ENCODE measurements at places on chromosomes 7 and 10.
A peak's percentile ranks its signal among the peaks of the same experiment; 100 is the strongest.

- peak overlapping the region; percentile 22 for H3K4me3 ChIP-seq
- H3K27ac ChIP-seq: no peak overlapping the region
- H3K36me3 ChIP-seq: no peaks in the 10 kb centered on the region
- no peaks in the 10 kb centered on the region for H3K27me3 ChIP-seq
- peaks cover 15% of the 10 kb centered on the region for H3K4me1 ChIP-seq
- no peak for DNase-seq
Observed at GRCh38 chr10:11871466-11871865, 48.3 kb downstream of the PROSER2 start.

DNA sequence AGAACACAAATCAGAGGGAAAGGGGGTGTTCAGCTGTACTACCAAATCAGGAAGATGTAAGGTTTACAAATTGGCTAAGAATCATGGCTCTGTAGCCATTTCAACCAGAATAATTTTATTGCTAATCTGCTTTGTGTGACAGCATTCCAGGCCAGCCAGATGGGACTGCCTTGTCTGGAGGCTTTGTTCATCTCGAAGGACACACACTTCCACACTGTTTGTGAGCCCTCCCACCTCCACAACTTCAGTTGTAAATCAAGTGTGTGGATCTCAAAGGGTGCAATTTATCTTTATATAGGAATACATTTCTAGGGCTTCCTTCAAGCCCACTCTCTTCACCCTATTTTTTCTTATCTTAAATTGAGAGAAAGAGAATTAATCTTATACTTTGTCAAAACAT is 6.9 kb upstream of the OIT3 start:
- no peak overlapping the region for H3K27ac ChIP-seq
- H3K27me3 ChIP-seq: no peaks in the 10 kb centered on the region
- H3K36me3 ChIP-seq: peaks cover 6% of the 10 kb centered on the region
- H3K4me1 ChIP-seq: no peaks in the 10 kb centered on the region

GRCh38 chr10:99290306-99290705 is 38.9 kb upstream of the CNNM1 start:
- H3K4me1 ChIP-seq: no peaks in the 10 kb centered on the region
- H3K27ac ChIP-seq: no peak overlapping the region
- H3K4me3 ChIP-seq: no peak overlapping the region

GRCh38 chr7:15508258-15508657 is 53.6 kb downstream of the AGMO start:
- no peak for DNase-seq
- no peak overlapping the region for H3K27ac ChIP-seq
- H3K4me1 ChIP-seq: no peaks in the 10 kb centered on the region
- no peaks in the 10 kb centered on the region for H3K27me3 ChIP-seq

DNA sequence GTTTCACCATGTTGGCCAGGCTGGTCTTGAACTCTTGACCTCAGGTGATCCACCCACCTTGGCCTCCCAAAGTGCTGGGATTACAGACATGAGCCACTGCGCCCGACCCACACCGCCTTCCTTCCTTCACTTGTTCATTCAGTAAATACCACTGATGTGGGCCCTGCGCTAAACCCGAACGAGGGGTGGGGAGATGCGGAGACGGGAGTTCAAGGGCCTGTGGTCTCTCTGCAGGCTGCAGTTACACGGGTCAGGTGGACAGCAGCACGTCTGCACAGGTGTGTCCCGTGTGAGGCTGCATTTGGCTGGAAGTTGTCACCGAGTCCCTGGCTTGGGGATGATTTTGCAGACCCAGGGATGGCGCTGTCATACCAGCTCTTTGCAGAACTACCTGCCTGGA is 38.1 kb downstream of the COL26A1 start:
- H3K4me1 ChIP-seq: no peaks in the 10 kb centered on the region
- H3K36me3 ChIP-seq: no peaks in the 10 kb centered on the region
- H3K4me3 ChIP-seq: no peak overlapping the region
- no peak for DNase-seq
- H3K27ac ChIP-seq: no peak overlapping the region

GRCh38 chr7:98286093-98286539 is 4.6 kb downstream of the BRI3 start:
- no peak overlapping the region for H3K4me3 ChIP-seq
- peaks cover 40% of the 10 kb centered on the region for H3K4me1 ChIP-seq
- H3K27ac ChIP-seq: no peak overlapping the region
- no peaks in the 10 kb centered on the region for H3K36me3 ChIP-seq
- no peaks in the 10 kb centered on the region for H3K27me3 ChIP-seq

DNA sequence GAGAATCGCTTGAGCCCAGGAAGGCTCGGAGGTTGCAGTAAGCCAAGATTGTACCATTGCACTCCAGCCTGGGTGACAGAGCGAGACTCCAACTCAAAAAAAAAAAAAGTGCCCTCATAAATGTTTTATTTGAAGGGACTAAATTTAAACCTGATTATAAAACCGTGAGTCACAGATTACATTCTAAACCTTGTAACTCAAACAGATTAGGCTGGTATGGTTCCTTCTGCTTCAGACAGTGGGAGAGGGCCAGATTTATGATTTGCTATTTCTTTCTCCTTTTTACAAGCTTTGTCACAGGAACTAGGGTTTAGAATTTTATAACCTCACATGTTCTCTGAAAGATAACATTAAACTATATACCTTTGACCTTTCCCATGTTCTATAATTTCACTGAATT is 801.2 kb upstream of the ZWINT start:
- H3K4me1 ChIP-seq: no peaks in the 10 kb centered on the region
- no peaks in the 10 kb centered on the region for H3K36me3 ChIP-seq
- no peak overlapping the region for H3K27ac ChIP-seq
- H3K27me3 ChIP-seq: no peaks in the 10 kb centered on the region
- no peak for DNase-seq
- H3K4me3 ChIP-seq: no peak overlapping the region

GRCh38 chr7:2643386-2644219 is 11.8 kb downstream of the TTYH3 start:
- no peak overlapping the region for H3K27ac ChIP-seq
- no peaks in the 10 kb centered on the region for H3K27me3 ChIP-seq
- H3K36me3 ChIP-seq: no peaks in the 10 kb centered on the region
- no peak for DNase-seq
- H3K4me3 ChIP-seq: no peak overlapping the region
- H3K4me1 ChIP-seq: peaks cover 17% of the 10 kb centered on the region

DNA sequence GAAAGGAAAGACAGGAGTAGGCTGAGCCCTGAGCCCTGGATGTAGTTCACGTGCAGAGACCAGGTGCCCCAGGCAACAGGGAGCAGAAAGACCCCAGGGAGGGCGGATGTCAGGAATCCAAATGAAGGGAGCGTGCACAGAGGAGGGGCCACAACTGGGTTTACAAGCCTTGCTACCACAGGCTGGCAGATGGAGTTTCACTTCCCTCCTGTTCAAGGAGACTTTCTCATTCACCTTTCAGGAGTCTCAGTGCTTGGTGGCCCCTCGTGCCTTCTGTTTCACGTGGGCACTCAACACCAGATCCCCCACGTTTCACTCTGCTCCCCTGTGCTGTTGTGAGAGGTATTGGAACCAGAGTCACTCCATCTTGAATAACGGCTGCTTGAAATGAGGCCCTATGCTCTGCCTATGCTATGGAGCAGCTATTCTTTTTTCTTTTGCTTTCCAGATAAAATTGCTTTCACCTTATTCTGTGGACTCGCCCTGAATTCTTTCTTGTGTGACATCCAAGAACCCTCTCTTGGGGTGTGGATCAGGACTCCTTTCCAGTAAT is 601.4 kb upstream of the IGFBP3 start:
- no peak for DNase-seq
- H3K27ac ChIP-seq: no peak overlapping the region
- no peaks in the 10 kb centered on the region for H3K36me3 ChIP-seq
- no peaks in the 10 kb centered on the region for H3K4me1 ChIP-seq

DNA sequence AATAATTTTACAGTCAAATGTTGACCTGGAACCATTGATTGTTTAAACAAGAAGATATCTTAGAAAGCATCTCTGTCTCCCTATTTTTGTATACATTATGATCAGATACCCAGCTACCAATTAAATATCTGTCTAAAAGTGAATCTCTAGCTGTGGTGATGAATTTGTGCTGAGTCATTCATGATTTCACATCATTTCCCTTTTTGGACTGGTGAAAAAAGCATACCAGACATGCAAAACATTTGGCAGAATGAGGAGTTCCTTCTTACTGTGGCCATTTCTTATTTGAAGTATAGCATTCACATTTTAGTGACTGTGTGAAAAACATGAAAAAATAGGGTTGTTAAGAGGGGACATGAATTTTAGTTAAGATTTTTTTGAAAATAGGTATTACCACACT is 98.0 kb upstream of the GATA3 start:
- no peak for DNase-seq
- H3K4me1 ChIP-seq: no peaks in the 10 kb centered on the region
- no peaks in the 10 kb centered on the region for H3K36me3 ChIP-seq
- H3K27me3 ChIP-seq: no peaks in the 10 kb centered on the region

DNA sequence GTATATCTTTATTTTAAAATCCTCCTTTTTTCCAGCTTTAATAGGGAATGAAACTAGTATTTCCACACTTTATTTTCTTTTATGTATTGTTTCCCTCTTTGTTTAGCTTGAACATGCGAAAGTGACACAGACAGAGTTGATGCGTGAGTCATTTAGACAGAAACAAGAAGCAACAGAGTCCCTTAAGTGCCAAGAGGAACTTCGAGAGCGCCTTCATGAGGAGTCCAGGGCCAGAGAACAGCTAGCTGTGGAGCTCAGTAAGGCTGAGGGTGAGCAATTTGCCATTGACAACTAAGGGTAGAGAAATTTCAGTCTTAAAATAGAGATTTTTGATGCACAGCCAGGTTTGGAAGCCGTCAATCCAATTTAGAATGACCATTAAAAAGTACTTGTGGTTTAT is 73.1 kb downstream of the CYP51A1 start:
- H3K27ac ChIP-seq: no peak overlapping the region
- H3K36me3 ChIP-seq: peaks cover 21% of the 10 kb centered on the region
- no peak overlapping the region for H3K4me3 ChIP-seq
- H3K4me1 ChIP-seq: peaks cover 18% of the 10 kb centered on the region
- H3K27me3 ChIP-seq: no peaks in the 10 kb centered on the region
- DNase-seq: no peak

- no peak for DNase-seq
- H3K27ac ChIP-seq: no peak overlapping the region
- H3K4me1 ChIP-seq: peaks cover 15% of the 10 kb centered on the region
- H3K27me3 ChIP-seq: no peaks in the 10 kb centered on the region
Observed at GRCh38 chr7:2763597-2763996, 75.6 kb downstream of the AMZ1 start.

DNA sequence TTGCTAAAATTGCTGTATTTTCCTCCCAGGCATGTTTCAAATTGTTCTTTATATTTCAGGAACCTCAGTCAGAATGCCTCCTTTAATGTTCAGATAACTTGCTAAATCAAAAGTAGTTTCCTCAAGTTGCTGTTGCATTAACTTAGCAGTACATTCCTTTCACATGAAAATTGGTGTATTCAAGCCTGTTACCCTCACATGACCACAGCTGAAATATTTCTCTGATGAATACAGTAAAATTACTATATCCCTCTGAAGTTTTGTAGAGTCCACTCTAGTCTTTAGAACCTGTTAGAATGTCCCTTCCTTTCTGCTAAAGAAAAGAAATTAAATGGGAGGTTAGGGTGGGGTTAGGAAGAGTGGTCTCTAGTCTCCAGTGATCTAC is 24.5 kb upstream of the C1GALT1 start:
- H3K27me3 ChIP-seq: no peaks in the 10 kb centered on the region
- no peak for DNase-seq
- H3K4me3 ChIP-seq: peak overlapping the region; percentile 69
- no peaks in the 10 kb centered on the region for H3K36me3 ChIP-seq
- H3K27ac ChIP-seq: peak overlapping the region; percentile 55

DNA sequence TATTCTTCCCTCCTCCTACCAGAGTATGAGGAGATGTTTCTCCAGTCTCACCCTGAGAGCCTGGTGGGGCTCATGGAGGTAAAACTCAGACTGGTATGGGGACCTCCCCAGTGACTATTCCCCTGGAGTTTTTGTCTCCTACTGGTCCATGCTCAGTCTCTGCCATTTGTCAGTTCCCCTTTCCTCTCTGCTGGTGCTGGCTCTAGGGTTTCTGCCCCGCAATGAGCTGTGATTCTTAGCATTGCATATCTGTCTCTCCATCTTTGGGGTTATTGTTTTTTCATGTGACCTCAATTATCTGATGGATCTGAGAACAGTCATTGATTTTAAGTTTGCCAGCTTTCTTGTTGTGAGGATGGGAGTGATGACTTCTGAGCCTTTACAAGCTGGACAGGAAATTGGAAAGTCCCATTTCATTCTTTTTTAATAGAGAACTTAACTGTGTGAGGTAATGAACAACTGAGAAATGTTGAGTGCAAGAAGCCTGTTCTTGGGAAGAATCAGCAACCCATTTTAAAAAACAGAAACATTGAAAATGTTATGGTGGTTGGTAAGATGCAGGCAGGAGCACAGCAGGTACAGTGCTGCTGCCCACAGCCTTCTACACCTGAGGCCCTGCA is 26.9 kb downstream of the NACAD start:
- H3K36me3 ChIP-seq: peaks cover 76% of the 10 kb centered on the region
- no peaks in the 10 kb centered on the region for H3K27me3 ChIP-seq
- peak overlapping the region; percentile 4 for H3K4me3 ChIP-seq
- H3K27ac ChIP-seq: peak overlapping the region; percentile 41
- H3K4me1 ChIP-seq: peaks cover 49% of the 10 kb centered on the region

DNA sequence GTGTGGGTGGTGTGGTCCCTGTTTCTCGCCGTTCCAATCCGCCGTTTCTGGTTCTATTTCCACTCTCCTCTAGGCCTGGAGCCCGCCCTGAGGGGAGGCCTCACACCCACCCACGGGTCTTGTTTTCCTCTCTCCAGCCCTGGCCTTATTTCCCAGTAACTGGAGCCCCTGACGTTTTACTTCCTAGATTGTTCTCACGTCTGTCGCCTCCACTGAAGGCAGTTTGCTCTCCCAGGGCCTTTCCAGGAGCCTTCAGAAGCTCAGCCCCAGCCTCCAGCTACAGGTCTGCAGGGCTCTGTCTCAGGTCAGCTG is 30.6 kb downstream of the CFAP46 start:
- no peak overlapping the region for H3K4me3 ChIP-seq
- no peaks in the 10 kb centered on the region for H3K27me3 ChIP-seq
- no peak overlapping the region for H3K27ac ChIP-seq
- DNase-seq: no peak
- H3K36me3 ChIP-seq: no peaks in the 10 kb centered on the region
- no peaks in the 10 kb centered on the region for H3K4me1 ChIP-seq

GRCh38 chr7:158850545-158851102 is 5.7 kb upstream of the DYNC2I1 start:
- H3K36me3 ChIP-seq: no peaks in the 10 kb centered on the region
- H3K27me3 ChIP-seq: no peaks in the 10 kb centered on the region
- DNase-seq: no peak
- peaks cover 10% of the 10 kb centered on the region for H3K4me1 ChIP-seq
- no peak overlapping the region for H3K27ac ChIP-seq
- H3K4me3 ChIP-seq: no peak overlapping the region

- H3K36me3 ChIP-seq: peaks cover 57% of the 10 kb centered on the region
- H3K27ac ChIP-seq: no peak overlapping the region
- DNase-seq: no peak
- H3K27me3 ChIP-seq: no peaks in the 10 kb centered on the region
- no peaks in the 10 kb centered on the region for H3K4me1 ChIP-seq
- H3K4me3 ChIP-seq: no peak overlapping the region
Observed at GRCh38 chr10:31526681-31527080, 207.7 kb downstream of the ZEB1 start.
